ENCODE measurements at places on chromosomes 12 and 14.

- DNase-seq = no peak
Measured at GRCh38 chr12:75756111-75756510, 244.7 kb upstream of the KRR1 start.

GRCh38 chr12:109555431-109556315, 17.6 kb downstream of the MMAB start:
- no peak for DNase-seq

DNA sequence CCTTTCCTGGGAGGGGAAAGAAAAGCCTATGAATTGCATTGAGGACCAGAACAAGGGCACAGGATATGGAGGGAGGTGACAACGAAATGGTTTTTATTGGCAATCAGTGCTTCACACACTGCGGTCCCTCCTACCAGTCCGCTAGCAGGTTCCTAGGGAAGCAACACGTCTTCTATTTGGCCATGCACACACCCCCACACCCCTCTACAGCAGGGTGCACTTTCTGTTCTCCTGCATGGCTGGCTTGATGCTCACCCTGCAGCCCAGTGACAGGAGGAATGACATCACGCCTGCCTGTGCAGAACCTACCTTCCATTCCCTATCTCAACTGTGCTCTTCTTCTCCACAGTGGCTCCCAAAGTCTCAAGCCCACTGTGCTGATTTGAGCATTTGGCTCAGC, 57.9 kb downstream of the TTC9 start:
- no peak for DNase-seq

GRCh38 chr12:7934889-7935492, 996 bp downstream of the SLC2A3 start:
- DNase-seq = no peak

DNA sequence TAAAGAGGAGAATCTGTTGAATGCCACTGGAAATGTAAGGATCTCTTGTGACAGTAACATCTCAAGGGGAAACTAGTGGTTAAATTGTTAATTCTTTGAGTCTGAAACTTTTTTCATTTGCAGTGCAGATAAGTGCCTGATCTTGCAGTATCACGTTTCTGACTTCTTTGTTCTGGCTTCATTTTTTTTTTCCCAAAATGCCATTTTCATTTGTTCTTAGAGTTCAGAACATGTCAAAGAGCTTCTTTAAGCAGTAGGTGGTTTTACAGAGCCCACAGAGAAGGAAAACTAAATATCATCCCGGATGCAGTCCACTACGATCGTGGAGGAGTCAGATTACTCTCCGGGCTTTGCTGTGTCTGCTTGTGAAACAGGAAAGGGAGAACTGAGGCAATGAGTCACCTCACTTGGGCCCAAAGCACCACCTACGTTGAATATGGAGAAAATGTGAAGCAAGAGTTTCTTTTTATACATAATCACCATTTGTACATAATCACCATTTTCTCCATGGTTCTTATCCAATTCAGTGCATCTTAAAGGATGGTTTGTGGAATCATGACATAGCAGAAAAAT, 43.9 kb downstream of the HMGA2 start:
- no peak for DNase-seq

GRCh38 chr12:96521895-96522682, 32.7 kb downstream of the CFAP54 start:
- peak; percentile 0 for DNase-seq

GRCh38 chr12:91056488-91056887, 1.3 kb downstream of the KERA start:
- no peak for DNase-seq

Data from DMS153 (cell line).